ENCODE measurements at places on chromosomes 16 and 17.

GRCh38 chr17:12376276-12376675 lies 289.4 kb upstream of the MYOCD start:
- DNase-seq, result no peak

DNA sequence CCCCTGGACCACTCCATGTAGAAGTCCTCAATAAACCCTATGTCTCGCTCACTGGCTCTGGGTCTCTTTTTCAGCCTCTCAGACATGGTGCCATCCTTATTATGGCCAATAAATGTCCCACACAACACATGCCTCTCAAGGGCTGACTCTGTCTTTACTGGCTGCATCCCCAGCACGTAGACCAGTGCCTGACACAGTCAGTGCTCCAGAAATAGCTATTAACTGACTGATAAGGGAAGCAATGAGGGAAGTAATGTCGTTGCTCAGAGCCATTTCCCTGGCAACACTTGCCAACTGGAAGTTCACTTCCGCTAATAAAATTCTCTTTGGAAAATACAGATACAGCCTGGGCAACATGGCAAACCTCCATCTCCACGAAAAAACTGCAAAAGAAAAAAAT lies 19.1 kb upstream of the APOH start:
- no peak for DNase-seq

GRCh38 chr17:28749516-28750177 lies 5.8 kb downstream of the TRAF4 start:
- no peak for DNase-seq

GRCh38 chr17:38894276-38894675 lies 24.4 kb downstream of the LASP1 start:
- no peak for DNase-seq

DNA sequence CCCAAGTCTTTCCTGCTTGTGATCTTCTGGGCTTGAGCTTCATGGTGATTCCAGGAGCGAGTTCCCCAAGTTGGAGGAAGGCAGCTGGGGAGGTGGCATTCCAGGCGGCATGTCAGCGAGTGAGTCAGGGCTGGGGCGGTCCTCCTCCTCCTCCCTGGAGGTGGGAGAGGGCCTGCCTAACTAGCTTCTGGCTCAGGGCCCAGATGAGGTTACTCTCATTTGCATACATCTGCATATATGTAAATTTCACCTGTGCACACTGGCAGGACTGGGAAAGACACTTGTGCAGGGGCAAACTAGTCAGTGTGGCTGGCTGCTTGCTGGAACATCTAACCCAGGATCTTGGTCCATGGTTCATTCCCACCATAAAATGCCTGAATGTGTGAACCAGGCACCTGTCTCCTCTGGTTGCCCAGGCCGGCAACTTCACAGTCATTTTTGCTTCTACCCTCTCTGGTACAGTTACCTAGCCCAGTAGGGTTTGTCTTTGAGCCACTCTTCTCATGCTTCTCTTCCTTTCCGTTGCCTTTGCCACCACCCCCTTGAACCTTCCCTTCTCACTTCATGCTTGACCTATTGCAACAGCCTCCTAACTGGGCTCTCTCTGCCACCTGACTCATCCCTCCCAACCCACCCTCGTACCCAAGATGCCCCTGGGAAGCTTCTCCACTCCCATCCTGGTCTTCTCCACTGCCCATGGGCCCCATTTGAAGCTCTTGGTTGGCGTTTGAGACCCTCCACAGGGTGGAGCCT lies 9.6 kb upstream of the DLX4 start:
- DNase-seq, result no peak

DNA sequence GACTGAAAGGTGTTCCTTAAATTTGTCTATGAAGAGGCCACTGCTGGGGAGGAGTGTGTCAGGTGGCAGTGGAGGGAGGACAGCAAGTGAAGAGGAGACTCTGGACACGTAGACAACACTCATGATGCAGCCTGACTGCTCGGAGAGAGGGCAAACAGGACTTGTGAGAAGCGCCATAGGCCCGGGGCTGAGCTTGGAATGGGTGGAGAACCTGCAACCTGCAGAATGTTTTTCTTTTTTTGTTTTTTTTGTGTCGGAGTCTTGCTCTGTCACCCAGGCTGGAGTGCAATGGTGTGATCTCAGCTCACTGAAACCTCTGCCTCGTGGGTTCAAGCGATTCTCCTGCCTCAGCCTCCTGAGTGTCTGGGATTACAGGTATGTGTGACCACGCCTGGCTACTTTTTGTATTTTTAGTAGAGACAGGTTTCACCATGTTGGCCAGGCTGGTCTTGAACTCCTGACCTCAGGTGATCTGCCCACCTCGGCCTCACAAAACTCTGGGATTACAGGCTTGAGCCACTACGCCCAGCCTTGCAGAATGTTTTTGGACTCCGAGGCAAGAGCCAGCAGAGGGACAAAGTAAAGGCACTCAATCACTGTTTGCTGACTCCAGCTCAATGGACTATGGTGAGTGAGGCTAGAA lies 18.9 kb upstream of the C17orf58 start:
- DNase-seq, result no peak

GRCh38 chr16:87877942-87878507 lies 8.7 kb upstream of the SLC7A5 start:
- no peak for DNase-seq

DNA sequence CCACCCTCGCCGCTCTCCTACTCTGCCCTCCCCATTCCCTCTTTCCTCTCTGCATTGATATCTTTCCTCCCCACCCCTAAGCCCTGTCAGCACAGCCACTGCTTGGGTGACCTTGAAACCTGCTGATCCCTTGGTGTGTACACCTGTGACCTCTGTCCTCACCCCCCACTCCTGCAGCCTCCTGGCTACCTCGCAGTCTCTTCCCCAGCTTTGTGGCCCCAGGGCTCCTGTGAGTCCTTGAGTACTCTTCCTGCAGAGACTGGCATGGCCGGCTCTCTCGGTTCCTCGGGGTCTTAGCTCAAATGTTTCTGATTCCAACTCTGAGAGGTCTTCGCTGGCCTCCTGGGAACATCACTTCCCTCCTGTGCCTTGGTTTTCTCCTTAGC lies 31.7 kb downstream of the ADCY7 start:
- DNase-seq, result no peak

- no peak for DNase-seq
Measured at GRCh38 chr16:17069681-17070080, 401.1 kb downstream of the XYLT1 start.

GRCh38 chr16:23323224-23324030 lies 21.3 kb downstream of the SCNN1B start:
- no peak for DNase-seq
